ENCODE measurements at places on chromosomes 12 and 14.

DNA sequence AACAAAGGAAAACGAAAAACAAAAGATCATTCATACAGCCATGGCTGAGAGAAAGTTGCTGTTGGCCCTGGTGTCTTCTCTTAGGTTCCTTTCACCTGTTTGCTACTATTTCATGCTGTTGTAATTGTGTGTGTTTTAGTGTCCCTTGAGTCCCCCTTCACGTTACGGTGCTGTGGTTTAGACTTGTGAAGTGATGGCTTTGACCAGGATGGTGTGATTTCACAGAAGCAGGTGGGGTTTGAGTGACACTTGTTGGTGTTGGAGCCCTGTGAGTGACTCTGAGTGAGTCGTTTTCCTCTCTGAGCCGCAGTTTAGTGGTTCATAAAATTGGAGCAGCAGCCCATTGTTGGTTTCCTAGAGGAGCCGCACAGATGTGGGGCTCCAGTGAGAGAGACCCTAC is 635.4 kb downstream of the VRK1 start:
- no peak for DNase-seq

- no peak for DNase-seq
Measured at GRCh38 chr12:12817616-12818015, 4.5 kb downstream of the DDX47 start.

- DNase-seq = no peak
Measured at GRCh38 chr14:30638926-30639325, 16.8 kb downstream of the SCFD1 start.

DNA sequence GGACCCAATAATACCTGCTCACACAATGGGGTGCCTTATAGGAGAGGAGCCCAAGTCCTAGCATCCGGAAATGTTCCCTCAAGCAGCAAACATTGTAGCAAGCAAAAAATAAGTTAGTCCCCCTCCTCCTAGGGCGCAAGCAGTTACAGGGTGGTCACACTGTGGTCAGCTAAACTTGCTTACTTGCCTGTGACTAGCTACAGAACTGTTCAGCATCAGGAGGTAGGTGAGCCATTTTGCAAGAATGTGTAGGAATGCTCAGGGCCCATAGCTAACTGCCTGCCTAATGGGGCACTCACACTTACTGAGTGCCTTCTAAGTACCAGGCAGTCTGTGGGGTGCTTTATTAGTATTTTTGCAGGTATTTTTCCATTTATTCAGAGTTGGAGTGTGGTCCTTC is 154.6 kb upstream of the GRIN2B start:
- DNase-seq = no peak

DNA sequence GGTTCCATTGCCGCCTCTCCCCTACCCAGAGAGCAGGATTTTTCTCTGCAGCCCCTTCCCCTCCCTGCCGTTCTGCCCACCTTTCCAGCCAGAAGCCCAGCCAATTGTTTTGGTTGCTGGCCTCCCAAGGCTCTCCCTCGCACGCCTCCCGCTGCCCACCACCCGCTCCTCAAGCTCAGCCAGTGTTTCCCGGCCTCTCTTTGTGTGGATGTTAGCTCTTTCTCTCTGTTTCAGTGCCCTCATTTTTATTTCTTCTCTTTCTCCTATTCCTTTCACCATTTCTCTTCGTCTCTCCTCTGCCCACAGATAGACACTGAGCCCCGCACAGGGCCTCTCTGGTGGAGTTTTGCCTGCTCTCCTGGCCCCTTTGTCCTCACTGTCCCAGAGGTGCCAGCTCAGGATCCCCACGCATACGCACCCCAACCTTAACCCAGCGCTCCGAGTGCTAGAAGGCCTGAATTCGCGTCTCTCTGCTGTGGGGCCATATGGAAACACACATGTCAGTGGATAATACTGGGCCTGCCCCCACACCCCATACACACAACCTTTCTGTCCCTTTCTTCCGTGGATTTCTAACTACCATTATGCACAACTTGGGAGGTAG is 54.9 kb downstream of the SMUG1 start:
- no peak for DNase-seq

DNA sequence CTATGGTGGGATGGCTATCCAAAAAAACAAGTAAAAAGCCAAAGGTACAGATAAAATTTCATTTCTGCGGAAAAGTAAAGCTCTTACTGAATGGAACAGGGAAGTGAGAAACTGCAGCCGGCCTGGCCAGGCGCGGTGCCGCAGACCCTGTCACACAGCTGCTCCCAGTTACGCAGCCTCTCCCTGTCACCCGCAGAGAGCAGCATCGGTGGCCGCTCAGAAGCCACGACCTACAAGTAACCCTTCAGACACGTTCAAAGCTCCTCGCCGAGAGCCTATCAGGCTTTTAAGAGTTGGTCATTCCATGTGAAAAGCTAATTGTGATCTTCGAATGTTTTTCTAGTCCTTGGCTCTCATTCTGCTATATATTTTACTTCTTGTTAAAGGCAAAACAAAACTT is 11.0 kb upstream of the ANKLE2 start:
- DNase-seq = no peak

GRCh38 chr12:72612171-72612570 is 340.0 kb downstream of the TRHDE start:
- DNase-seq = no peak

DNA sequence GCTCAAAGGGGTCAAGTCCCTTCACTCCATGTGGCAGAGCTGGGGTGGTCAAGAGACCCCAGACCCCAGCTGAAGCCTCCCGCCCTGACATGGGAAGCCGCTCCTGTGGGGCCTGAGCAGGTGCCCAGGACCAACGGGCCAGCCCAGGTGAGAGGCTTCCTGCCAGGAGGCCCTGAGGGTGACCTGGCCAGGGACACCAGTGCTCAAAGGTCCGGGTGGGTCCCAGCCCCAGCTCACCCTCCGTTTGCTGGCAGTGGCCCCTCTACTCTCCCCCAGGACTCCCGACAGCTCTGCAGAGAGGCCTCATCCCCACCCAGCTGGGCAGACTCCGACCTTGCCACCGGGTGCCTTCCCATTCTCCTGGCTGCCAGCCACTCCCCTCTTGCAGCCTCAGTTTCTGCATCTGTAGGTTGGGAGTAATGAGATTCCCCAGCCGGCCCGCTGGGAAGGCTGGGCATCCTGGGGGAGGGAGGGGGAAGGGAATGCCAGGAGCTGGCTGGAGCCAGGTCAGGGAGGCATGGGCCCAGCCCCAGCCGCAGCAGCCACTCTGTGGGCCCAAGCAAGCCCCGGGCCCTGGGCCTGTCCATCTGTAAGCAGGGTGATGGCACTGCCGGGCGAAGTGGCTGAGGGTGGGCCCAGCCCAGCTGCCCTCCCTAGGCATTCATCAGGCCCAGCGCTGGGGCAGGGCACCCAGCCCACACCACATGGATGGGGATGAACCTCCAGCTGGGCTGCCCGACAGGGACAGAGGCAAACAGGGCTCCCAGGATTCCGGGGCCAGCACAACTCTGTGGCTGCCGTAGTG is 10.3 kb upstream of the INF2 start:
- no peak for DNase-seq

- DNase-seq = peak; percentile 92
Measured at GRCh38 chr12:55717011-55718007, 1.5 kb downstream of the BLOC1S1 start.

DNA sequence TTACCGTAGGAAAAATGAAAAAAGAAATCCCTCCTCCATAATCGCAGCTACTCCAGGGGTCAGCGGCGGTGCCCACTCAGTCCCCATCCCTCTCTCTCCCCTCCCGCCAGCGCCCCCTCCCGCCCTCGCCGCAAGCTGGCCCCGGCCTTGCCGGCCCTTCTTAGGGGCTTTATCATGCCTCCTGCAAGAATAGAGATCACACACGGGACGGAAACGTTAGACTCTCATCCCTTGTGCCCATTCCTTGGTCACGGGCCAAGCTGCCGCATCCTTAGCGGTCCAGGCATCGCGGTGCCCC is 692 bp upstream of the COX14 start:
- DNase-seq = no peak

DNA sequence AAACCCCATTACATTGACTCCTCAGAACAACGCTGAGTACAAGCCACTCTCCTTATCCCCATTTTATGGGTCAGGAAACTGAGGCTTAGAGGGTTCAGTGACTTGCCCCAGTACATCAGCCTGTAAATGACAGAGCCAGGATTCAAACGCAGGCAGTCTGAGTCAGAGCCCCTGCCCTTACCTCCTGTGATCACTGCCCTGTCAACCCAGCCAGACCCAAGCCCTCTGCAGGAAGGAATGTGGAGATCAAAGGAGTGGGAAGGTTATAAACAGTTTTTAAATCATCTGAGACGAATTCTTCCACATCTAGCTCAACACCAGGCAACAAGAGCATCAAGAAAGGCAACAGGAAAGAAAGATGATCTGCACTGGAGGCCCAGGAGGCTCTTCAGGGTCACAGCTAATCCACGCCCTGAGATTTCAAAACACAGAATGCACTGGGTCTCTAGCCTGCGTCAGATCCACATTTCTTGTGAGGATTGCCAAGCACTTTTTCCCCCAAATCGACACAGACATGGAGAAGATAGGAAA is 38.5 kb downstream of the SPTB start:
- DNase-seq = peak; percentile 67

GRCh38 chr14:73027546-73027945 is 640 bp upstream of the ZFYVE1 start:
- DNase-seq = no peak

DNA sequence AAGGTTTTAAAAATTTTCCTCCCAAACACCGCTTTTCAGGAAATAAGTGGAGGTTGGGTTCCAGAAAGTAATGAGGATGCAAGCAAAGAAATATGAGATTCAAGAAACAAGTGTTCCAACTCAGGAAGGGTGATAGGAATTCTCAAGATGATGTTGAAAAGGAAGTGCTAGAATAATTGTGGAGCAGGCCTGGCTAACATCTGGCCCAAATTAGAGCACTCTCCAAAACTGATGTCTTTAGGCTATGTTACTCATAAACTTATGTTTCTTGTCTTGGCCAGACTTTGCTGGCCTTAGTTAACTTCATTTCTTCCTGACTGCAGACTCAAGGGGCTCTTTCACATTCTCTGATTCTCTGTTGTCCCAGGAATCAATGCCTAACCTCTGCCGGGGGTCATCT is 116.3 kb downstream of the TMTC3 start:
- peak; percentile 64 for DNase-seq

DNA sequence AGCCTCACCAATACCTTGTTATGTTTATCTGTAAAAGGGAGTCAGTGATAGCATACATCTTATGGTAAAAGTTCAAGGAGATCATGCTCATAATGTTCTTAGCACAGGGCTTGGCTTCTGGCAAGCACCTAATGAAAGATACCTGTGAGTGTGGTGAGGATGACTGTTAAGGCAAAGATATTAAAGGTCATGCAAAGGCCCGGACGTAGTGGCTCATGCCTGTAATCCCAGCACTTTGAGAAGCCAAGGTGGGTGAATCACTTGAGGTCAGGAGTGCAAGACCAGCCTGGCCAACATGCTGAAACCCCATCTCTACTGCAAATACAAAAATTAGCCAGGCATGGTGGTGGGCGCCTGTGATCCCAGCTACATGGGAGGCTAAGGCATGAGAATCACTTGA is 425.9 kb upstream of the TBX3 start:
- no peak for DNase-seq

DNA sequence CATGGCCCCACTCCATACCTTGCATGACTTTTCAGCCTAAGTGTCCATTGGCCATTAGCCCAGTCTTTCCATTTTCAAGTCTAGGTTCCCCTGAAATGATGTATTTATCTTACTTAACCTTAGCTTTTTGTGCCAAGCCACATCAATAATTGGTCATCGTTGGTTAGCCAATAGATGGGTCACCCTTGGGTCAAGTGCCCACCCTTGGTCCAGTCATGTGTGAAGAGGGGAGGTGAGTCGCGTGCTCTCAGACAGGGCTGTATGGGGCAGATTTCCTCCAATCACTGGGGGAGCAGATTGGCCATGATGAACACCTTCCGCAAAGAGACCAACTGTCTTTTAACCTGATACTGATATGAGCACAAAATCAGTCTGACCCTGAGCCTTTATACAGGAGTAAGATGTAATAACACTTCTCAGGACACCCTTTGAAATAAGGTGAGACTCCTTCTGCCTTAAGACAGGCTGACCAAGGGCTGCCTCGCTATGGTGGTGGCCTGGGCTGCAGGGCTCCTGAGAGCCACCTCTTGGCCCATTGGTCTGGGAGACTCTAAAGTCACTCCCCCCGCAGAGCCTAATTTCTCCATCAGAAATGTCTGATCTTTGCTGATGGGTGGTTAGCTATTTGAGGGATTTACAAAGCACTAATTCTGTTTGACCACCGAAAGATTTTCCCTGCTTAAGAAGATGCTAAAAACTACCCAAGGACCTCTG is 143.2 kb downstream of the ZFP36L1 start:
- no peak for DNase-seq

DNA sequence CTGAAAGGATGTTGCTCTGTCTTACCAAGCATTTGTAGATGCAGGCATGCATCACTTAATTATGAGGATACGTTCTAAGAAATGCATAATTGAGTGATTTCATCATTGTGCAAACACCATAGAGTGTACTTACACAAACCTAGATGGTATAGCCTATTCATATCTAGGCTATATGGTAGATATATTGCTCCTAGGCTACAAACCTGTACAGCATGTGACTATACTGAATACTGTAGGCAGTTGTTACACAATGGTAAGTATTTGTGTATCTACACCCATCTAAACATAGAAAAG is 75.9 kb downstream of the IFT81 start:
- no peak for DNase-seq

DNA sequence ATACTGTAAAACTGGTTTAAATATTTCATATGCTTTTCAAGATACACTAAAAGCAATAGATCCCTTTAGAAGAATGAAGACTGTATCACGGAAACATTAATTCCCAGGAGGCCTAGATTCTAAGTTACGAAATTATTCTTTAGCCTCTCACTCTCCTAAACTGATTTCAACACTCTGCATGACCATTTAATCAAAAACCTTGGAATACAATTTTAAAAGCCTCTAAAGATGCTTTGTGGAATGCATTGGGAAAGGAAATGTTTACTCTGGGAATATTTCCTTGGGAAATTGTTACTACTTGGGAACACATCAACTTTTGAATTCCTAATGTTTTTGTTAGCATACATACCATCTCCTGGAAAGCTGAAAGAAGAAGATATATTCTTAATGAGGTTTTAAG is 255.7 kb upstream of the FAR2 start:
- DNase-seq = no peak

DNA sequence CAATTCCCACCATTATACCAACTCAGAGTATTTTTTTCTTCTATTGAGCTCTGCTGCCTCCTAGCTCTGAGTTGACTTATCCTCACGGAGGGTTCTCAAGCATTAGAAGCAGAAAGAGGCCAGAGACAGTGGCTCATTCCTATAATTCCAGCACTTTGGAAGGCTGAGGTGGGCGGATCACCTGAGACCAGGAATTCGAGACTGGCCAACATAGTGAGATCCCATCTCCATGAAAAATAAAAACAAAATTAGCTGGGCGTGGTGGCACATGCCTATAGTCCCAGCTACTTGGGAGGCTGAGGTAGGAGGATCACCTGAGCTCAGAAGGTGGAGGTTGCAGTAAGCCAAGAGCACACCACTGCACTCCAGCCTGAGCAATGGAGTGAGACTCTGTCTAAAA is 21.0 kb downstream of the HPD start:
- no peak for DNase-seq

- no peak for DNase-seq
Measured at GRCh38 chr14:89921346-89921745, 33.2 kb downstream of the EFCAB11 start.

Measured in tongue (tissue), 3 donors.